Chondrocyte (in vitro differentiated cells): ENCODE measurements at places on chromosomes 3 and 15. TPM values are rescaled to one million over a fixed set of nuclear protein-coding genes. Genes with fewer than 3 reads are reported as not detected.
A peak's percentile ranks its signal among the peaks of the same experiment; 100 is the strongest.

The CHD2 gene
- total RNA-seq = 59.7 to 83.0 TPM (median 61.2 TPM) in 3 replicates

The CFAP100 gene
- total RNA-seq = not detected in 3 replicates

- no peak for DNase-seq
Measured at GRCh38 chr3:154125378-154126030, 4.3 kb downstream of the ARHGEF26 start.

DNA sequence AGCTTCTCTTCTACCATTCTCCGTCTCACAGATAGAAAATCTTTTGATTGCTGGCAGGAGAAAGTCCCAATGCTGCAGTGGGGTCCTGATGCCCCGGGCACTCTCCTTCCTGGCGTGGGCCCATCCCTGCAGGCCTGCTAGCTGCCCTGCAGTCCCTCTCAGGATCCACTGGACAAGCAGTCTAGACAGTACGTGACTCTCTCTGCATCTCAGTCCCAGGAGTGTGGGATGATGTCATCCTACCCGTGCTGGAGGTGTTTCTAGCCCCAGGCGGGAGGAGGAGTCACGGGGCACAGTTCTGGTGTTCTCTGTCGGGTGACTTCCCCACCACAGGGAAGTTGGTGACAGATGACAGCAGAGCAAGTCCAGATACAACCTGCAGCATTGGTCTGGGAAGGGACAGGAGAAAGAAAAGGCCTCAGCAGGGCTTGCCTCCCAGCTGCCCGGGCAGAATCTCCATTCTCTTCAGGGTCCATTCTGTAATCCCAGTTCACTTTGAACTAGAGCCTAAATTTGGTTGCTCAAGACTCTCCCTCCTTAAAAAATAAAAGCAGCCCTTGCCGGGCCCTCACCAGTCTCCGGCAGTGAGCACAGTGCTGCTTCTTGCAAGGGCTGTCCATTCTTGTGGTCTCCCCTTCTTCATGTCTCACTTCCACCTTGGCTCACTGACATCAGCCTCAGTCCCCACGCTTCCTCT, 30.6 kb downstream of the SLC28A1 start:
- DNase-seq = no peak

DNA sequence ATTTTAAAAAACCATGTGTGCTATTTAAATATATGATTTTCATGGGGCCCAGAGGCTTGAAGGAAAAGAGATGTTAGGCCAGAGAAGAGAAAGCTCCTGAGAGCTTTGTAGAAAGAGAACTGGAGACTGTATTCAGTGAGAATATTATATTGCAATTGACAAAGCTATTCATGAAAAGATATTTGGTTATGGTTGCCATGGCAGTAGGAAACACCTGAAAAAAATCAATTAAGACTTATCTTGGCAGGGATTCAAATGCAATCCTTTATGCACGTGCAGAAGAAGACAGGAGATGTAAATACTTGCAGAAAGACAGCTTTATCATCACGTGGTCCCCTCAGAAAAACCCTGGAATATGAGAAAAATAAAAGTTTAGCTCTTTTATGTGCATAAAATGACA, 636.0 kb upstream of the TBL1XR1 start:
- no peak for DNase-seq

DNA sequence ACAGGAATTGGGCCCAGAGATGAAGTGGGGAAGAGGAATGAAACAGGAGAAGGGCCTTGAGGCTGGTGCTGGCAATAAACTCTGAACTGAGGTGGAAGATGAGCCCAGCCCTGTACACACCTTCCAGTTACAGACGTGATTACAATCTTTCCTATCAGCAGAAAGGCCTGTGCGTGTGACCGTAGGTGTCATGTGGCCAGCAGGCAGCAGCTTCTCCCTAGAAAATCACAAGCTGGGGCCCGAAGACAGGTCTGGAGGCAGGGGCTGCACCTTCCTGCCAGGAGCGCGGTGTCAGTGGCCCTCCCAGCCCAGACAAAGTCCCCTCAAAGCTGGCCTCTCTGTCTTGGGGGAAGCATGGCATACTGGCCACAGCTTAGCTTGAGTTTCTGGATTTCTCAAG, 16.7 kb upstream of the PIGZ start:
- peak; percentile 59 for DNase-seq

DNA sequence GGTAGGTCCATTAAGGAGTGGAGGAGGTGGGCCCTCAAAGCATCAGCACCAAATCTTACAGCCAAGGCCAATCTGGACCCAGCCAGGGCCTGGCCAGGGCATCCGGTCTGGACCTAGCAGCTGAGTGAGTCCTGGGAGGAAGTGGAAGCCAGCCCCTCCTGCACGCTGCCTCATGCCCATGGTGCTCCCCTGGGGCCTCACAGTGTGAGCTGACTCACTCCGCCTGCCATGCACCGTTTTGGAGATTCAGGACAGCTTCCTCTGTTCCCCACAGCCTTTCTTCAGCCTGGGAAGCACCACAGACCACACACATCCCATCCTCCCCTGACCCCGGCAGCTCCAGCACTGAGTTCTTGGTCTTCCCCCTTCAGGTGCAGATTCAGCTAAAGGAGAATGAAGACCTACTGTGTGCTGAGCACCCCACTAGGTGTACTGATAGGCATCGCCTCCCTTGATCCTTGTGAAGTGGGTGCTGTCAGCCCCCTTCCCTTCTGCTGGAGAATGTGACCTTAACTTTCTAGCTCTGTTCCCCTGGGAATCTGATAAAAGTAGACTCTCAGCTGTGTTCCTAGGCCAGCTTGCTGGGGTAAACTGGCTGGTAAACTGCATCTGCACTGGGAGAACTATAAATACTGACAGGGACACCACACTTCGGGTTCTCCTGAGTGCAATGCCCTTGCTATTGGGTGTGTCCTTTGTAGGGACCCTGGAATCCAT, 36.8 kb upstream of the SEC13 start:
- peak; percentile 94 for DNase-seq

- no peak for DNase-seq
Measured at GRCh38 chr3:148168347-148168746, 529.4 kb upstream of the AGTR1 start.

- DNase-seq = no peak
Measured at GRCh38 chr3:98086873-98087272, at the start of gene OR5AC2. Gene OR5AC2 (plus strand): TSS chr3:98087173. CDS start chr3:98087173, 0 bp downstream.
